Neural crest cell (in vitro differentiated cells): ENCODE measurements at places on chromosomes 12 and 14.
A peak's percentile ranks its signal among the peaks of the same experiment; 100 is the strongest.

GRCh38 chr12:54162741-54163140 lies 26.0 kb downstream of the SMUG1 start:
- DNase-seq = no peak

GRCh38 chr12:96314723-96315122 lies 85.5 kb downstream of the CDK17 start:
- DNase-seq = no peak

DNA sequence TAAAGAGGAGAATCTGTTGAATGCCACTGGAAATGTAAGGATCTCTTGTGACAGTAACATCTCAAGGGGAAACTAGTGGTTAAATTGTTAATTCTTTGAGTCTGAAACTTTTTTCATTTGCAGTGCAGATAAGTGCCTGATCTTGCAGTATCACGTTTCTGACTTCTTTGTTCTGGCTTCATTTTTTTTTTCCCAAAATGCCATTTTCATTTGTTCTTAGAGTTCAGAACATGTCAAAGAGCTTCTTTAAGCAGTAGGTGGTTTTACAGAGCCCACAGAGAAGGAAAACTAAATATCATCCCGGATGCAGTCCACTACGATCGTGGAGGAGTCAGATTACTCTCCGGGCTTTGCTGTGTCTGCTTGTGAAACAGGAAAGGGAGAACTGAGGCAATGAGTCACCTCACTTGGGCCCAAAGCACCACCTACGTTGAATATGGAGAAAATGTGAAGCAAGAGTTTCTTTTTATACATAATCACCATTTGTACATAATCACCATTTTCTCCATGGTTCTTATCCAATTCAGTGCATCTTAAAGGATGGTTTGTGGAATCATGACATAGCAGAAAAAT lies 43.9 kb downstream of the HMGA2 start:
- DNase-seq = no peak

DNA sequence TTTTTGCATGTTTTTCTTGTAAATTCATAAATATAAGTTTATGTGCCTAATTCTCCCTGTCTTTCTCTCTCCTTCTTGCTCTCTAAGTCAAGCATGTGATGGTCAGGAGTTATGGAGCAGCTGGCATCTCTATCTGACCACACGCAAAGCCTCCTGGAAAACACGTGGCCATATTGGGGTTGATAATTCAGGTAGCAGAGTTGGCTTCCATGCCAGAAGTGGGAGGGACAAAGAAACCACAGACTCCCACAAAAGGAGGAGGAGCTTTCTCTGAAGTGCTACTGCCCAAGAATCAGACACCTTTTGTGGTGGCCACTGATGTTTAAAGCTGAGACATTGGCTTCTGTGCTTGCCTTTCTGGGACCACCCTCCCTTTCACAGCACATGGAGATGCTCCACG lies 517.6 kb upstream of the TMEM132C start:
- DNase-seq = no peak

DNA sequence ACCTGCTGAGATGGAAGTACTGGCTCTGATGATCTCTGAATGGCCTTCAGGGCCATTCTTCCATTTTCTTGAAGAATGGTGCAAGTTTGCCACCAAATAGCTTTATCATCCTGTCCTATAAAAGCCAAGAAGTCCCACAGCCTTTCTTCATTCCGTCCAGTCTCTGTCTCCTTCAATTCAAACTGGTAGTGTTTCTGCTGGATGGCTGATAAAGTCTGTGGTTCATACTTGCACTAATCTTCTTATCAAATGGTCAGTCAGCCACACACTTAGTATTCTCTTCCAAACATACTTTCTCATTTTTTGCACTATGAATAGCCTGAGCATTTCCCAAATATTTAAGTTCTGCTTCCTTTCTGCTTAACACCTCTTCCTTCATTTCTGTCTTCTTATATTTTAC lies 39.4 kb upstream of the BEGAIN start:
- no peak for DNase-seq

DNA sequence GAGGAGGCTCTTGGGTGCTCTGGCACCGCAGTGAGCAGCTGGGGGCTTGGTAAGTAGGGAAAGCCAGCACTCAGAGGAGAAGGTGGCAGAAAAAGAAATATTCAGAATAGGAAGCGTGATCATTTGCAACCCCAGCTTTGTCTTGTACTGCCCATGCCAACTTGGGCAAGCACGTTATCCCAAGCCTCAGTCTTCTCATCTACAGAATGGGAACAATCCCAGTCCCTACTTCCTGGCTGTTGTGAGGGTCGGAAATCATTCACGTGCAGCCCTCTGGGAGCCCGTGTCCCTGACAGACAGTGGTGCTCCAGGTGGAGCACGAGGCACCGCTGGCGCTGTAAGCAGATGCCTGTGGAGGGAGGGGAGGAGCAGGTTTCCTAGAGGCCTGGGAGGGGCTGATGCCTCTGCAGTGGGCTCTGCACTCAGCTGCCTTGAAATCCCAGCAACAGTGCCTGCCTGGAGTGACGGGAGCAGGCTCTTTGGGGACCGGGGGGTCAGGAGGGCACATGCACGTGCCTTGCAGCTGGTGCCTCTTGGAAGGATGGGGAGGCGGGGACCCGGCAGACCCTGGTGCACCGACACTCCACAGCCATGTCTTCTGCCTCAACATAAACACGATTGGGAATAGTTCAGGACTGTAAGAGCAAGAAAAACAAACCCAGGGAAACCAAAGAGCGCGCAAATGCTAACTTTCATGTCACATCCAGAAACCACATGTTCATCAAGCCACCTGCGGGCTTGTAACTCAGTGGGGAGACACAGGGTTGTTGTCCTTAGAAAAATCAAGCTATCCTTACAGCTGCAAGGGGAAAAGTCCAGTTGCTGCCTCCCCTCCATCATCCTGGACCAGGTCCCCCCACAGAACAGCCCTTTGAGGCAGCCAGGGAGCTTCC lies 86.5 kb upstream of the DIO3 start:
- DNase-seq = no peak

DNA sequence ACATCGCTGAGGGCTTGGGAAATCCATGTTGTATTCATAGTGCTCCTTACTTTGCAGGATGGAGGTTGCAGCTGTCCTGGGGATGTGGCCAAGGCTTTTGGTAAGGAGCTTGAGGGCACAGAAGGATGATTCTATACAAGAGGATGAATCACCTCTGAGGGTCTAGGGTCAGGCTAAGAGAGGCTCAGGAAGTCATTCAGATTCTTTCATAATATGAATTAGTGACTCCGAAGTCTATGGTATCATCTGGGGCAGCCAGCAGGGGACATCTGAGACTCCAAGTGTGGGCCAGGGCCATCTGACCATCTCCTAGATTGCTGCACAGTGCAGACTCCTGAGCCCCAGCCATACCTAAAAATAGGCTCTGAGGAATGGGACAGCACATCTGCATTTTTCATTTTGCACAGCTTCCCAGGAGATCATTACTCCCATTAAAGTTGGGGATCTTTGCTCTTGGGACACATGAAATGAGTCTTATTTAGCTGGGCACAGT lies 4.8 kb downstream of the GMPR2 start:
- no peak for DNase-seq

- DNase-seq = peak; percentile 75
Measured at GRCh38 chr12:48795550-48796455, 6.9 kb upstream of the ADCY6 start.

GRCh38 chr14:33561488-33562175 lies 389.2 kb downstream of the EGLN3 start:
- DNase-seq = no peak

- no peak for DNase-seq
Measured at GRCh38 chr12:17301544-17301943, 695.6 kb upstream of the LMO3 start.

DNA sequence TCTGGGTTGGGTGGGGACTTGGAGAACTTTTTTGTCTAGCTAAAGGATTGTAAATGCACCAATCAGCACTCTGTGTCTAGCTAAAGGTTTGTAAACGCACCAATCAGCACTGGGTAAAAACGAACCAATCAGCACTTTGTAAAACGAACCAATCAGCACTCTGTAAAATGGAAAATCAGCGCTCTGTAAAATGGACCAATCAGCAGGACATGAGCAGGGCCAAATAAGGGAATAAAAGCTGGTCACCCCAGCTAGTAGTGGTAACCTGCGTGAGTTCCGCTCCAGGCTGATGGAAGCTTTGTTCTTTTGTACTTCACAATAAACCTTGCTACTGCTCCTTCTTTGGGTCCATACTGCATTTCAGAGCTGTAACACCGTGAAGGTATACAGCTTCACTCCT lies 1.7 kb upstream of the ACOT2 start:
- no peak for DNase-seq

DNA sequence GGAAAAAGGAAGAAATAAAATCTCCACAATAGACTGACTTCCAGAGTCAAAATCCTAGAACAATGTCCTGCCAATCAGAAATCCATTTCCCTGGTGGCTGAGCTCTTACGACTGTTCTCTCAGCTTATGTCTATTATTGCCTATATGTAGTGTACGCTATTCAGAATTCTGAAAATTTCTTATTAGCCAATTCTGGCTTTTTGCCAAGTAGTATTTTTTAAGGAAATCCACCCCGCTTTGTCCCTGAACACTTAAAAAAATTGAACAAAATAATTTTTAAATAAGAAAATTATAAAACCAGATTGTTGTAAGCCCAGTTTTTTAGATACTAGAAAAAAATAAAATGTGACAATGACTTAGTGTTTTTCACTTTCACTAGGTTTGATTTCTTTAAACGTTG lies 143.0 kb downstream of the KCNA5 start:
- no peak for DNase-seq

- no peak for DNase-seq
Measured at GRCh38 chr12:43277651-43278540, 274.1 kb downstream of the ADAMTS20 start.

- DNase-seq = no peak
Measured at GRCh38 chr14:32296366-32296765, 32.7 kb upstream of the AKAP6 start.

DNA sequence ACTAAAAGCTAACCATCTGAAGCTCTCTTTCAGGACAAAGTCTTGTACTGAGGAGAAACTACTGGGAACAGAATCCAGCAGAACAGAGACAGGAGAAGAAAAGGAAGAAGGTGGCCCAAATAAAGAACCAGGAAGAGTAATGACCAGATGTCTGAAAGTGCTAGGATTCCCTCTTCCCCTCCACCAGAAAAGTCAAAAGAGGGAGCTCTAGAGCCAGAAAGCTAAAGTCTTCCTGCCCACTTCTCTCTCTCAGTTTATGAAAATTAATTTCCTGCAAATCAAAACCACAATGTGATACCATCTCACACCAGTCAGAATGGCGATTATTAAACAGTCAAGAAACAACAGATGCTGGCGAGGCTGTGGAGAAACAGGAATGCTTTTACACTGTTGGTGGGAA lies 47.2 kb downstream of the SPPL3 start:
- DNase-seq = no peak

- DNase-seq = no peak
Measured at GRCh38 chr14:104563191-104563741, 16.3 kb upstream of the C14orf180 start.

DNA sequence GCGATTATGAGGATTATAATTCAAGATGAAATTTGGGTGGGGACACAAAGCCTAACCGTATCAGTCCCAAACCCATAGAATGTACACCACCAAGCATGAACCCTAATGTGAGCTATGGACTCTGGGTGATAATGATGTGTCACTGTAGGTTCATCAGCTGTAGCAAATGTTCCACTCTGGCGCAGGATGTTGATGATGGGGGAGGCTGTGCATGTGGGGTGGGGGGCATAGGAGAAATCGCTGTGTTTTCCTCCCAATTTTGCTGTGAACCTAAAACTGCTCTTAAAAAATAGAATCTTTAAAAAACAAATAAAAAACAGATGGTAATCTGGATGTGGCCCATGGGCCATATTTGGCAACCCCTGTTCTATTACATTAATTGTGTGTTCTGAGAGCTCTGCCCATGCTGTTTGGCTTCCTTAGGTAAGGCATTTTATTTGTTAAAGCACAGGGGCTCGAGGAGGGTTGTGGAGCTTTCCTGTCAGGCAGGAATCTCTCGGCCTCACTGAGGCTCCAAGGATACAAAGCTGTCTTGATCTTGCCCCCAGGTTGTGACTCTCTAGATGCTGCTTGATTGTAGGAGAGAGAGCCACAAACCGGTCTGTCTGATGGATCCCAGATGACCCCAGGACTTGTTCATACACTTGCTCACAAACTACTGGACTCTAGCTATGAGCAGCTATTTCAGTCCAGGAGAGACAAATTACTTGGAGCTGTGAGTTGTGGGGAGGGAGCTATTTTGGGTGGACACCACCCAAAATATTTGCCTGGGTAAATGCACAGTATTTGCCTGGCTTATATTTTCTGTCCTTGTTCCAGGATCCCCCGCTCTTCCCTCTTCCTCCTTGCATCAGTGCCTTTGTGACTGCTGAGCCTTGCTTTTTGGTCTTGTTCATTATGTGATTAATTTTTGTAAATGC lies 340.2 kb downstream of the MED13L start:
- no peak for DNase-seq

- no peak for DNase-seq
Measured at GRCh38 chr14:68709007-68709406, 83.9 kb downstream of the ZFP36L1 start.

- DNase-seq = no peak
Measured at GRCh38 chr12:104524034-104524832, 67.5 kb downstream of the CHST11 start.

DNA sequence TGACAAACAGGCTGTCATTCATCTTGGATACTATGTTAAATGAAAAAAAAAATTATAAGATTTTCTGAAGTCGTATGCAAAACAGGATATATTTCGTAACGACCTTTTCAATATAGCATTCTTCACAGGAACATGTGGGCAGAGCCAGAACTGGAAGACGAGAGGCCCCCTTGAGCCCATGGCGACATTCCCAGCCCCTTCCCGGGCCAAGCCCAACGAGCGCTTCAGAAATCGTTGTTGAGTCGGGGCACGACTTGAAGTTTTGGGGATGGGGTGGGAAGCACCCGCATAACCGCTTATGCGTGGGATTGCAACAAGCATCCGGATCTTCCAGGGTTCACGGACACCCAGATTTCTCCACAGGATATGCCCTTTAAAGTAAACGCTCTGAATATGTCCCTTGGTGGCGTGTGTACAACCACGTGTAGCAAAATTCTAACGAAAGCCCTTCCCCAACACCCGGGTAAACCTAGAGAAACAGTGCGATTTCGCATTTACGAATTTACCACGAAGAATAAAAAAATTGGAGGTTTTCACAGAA lies 736 bp downstream of the C14orf39 start:
- no peak for DNase-seq
